ENCODE measurements at places on chromosomes 12 and 14.

- DNase-seq, result no peak
Measured at GRCh38 chr14:23513005-23513817, 38.4 kb downstream of the ZFHX2 start.

DNA sequence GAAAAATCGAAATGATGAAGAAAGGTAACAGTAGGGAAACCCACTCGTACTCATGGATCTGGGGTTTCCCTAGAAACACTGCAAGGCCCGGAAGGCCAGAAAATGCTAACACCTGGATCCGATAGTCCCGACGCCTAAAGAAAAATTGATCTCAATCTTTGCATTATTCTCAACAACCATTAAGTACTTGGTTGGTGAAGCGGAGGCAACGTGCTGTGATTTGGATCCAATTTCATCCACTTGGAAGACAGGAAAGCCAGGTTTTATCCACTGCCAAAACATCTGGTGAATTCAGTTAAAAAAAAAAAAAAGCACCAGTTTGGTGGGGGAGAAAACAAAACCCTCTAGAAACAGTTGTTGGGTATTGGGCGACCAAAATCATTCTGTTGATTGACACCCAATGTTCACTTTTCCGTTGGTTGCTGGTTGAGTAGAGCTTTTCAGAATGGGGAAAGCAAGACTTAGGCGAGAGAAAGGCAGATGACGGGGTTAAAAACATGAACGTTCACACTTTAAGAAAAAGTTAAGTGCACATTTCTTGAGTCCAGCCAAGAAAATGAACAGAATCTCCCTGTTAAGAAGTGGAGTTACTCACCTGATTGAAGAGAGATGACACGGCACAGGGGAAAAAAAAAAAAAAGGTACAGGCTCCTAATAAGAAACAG, 41.9 kb upstream of the MED13L start:
- DNase-seq, result no peak

- DNase-seq, result no peak
Measured at GRCh38 chr14:28196878-28197277, 569.7 kb upstream of the FOXG1 start.

DNA sequence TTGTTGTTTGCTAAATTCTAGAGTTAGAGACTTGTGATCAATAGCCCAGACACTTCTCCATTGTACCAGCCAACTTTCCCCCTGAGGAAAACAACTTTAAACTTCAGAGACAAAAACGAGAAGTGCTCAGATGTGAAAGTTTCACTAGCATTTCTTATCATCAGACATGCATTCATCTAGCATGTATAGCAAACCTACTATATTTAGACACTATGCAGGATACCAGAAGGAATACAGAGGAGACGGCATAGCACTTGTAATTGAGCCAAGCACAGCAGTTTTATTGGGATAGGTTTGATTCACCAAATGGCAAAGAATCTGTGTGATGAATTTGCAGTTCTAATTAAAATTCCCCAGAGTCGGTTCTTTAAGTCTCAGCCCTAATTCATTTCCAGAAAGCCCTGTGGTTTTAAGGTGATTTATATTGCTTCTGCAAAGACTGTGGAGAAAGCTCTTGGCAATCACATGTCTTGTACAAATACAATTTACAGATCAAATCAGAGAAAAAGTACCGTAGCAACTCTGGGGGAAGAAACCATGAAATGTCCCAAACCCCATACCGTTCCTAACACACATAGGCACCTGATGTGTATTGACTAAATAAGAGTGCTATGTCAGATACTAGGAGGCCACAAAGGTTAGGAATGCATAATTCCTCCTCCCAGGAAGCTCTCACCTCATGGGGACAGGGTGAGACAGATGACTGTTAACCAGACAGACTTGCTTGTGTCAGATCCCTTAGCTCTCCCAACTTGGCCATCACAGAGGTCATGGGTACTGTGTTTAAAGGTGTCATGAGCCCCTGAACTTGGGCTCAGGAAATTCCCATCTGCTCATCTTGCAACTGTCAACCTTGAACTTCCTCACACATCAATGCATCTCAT, 69.6 kb upstream of the KRAS start:
- DNase-seq, result no peak

- no peak for DNase-seq
Measured at GRCh38 chr14:60211153-60211552, 37.9 kb upstream of the PPM1A start.

DNA sequence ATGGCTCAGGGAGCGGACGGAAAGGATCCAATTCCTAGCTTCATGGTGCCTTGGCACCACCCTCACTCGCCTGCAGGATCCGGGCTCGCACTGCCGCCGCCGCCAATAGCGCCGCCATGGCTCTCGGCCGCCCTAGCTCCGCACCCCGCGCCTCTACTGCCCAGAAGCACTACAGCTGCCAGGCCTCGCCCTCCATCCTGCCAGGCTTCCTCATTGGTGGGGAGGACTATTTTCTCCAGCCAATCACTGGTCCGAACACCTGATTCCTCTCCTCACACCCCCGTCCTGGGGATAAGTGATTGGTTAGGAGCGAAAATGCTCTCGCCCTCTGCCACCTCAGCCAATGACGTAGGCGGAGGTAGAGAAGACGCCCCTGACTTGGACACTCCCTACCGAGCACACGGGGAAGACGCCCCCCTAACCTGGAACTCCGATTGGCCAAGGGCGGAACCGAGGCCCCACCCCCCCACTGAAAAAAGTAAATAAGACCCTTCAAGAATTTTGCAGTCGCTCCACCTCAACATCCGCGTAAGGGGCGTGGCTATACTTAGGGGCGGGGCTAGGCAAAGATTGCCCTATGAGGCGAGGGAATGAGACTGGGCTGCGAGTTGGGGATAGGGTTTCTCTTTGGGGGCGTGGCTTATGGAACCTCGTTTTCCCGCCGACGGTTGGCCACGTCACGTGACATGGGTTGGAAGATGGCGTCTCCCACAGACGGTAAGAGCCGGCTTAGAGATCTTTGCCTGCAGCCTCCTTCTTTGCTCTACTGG, at the start of the genes ALDH6A1 and LIN52:
Gene ALDH6A1 (minus strand): TSS at position 177 of the 770 bp plus-strand sequence. CDS start 59 bp downstream, at position 118.
Gene LIN52 (plus strand): TSS at position 680 of the 770 bp plus-strand sequence. CDS start 19 bp downstream, at position 699.
- peak; percentile 100 for DNase-seq
